ENCODE measurements at places on chromosomes 5 and 9.

GRCh38 chr9:129987047-129987446 is 55.9 kb downstream of the FNBP1 start:
- DNase-seq, result no peak

DNA sequence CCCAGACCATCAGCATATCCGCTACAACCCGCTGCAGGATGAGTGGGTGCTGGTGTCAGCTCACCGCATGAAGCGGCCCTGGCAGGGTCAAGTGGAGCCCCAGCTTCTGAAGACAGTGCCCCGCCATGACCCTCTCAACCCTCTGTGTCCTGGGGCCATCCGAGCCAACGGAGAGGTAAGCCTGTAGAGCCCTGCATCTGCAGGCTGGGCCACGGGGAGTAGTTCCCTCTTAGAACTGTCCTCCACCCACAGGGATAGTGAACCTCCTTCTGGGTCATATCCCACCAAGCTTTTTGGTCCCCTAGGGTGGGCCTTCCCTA is 569 bp downstream of the GALT start:
- DNase-seq, result no peak

DNA sequence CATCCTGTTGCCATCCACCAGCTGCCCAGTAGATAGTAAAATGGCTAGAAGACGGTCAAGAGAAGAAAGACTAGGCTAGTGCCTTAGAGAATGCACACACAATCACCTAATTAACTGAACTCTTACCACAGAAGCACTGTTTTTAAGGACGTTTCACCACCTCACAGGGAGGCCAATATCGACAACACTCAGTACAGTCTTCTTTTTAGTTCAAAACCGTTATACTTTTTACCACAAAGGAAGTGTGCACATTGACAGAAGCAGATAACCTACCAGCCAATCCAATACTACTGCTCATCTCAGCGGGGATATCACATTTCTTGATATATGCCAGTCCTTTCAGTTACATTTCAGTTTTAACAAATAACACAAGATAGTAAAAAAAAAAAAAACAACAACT is 122.3 kb downstream of the GNAQ start:
- no peak for DNase-seq

DNA sequence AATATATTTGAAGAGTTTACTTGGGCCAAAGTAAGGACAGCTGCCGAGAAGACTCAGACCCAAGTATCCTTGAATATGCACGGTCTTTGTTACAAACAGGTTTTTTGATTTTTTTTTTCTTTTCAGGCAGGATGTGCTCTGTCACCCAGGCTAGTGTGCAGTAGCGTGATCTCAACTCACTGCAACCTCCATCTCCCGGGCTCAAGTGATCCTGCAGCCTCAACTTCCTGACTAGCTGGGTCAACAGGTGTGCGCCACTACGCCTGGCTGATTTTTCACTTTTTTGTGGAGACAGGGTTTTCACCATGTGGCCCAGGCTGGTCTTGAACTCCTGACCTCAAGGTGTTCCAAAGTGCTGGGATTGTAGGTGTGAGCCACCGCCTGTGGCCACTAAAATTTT is 27.4 kb downstream of the JMY start:
- DNase-seq, result no peak

GRCh38 chr9:129761293-129761900 is 8.6 kb upstream of the PTGES start:
- no peak for DNase-seq

DNA sequence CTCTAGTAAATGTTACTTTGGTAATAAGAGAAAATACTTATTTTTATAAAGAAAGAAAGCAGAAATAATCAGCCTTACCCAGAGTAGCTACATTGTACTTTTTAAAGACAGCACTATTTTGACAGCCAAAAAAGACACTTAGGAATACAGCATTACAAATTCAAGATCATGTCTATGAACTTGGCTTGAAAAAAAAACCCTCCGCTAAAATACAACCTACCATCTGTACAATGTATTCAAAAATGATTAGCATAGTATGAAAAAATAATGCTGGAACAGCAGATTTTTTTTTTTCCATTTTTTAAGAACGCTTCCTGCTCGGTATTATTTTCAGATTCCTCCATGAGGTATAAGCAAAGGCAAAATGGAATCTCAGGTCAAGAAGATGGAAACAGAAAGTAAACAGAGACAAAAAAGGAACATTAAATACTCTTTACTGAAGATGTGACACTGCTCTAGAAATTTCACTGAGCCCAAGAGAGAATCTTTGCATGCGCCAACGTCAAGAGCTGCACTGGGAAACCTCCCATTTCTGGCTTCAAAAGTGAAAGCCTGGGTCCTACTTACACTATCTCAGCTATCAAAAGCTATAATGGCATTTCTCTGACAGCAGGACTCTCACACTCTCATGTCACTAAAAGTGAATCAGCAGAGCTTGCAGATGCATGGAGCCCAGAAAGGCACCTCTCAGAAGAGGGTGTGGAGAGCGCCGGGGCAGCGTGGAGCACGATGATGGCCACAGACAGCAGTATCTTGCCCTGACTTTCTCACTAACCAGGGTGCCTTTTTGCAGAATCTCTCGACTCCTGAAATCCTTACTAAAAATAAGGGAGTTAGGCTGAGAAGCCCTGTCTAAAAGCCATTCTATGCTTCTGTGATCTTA is 167.4 kb downstream of the ELAVL2 start:
- no peak for DNase-seq
